ENCODE measurements at places on chromosomes 7 and 10. TPM values are rescaled to one million over a fixed set of nuclear protein-coding genes. Genes with fewer than 3 reads are reported as not detected.
A peak's percentile ranks its signal among the peaks of the same experiment; 100 is the strongest.

Gene SORBS1
- 0.40 TPM for polyA plus RNA-seq

DNA sequence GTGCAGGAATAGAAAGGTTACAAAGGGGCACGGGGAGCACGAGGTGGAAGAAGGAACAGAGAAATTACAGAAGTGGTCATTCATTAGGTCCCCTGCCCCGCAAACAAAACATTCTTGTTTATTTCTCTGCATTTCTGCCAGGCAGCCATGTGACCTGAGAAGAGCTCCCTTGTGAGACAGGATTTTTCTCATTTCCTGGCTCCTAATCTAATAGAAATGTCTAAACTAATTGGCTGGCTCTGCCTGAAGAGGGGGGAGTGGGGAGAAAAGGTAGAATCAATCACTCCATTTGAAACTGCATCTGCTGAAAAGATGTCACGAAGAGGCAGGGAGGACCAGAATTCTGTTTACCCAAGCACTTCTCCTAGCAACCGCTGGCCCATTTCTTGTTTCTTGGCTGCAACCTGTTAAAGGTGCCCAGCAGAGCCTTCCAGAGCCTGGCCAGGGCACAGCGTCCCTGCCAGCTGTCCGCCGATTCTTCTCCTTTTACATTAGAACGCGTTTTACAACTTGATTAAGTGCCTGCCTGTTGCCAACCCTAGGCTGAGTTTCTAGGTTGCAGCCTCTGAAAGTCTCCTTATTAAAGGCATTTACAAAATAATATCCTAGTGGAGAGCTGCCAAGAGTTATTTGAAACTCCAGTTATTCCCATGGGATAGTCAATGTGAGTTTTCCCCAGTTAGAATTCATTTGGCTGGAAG, 1227.6 kb downstream of the TYW1 start:
- no peak for DNase-seq

Gene APBB1IP
- polyA plus RNA-seq: 0.04 TPM

Gene MARVELD1
- polyA plus RNA-seq: 76.2 TPM

Gene MYL7
- not detected for polyA plus RNA-seq

- DNase-seq: no peak
Measured at GRCh38 chr7:57404343-57404966, 45.5 kb upstream of the ZNF716 start.

GRCh38 chr10:112330162-112330561, 43.8 kb upstream of the ACSL5 start:
- DNase-seq: no peak

Gene PNLIPRP1
- not detected for polyA plus RNA-seq

DNA sequence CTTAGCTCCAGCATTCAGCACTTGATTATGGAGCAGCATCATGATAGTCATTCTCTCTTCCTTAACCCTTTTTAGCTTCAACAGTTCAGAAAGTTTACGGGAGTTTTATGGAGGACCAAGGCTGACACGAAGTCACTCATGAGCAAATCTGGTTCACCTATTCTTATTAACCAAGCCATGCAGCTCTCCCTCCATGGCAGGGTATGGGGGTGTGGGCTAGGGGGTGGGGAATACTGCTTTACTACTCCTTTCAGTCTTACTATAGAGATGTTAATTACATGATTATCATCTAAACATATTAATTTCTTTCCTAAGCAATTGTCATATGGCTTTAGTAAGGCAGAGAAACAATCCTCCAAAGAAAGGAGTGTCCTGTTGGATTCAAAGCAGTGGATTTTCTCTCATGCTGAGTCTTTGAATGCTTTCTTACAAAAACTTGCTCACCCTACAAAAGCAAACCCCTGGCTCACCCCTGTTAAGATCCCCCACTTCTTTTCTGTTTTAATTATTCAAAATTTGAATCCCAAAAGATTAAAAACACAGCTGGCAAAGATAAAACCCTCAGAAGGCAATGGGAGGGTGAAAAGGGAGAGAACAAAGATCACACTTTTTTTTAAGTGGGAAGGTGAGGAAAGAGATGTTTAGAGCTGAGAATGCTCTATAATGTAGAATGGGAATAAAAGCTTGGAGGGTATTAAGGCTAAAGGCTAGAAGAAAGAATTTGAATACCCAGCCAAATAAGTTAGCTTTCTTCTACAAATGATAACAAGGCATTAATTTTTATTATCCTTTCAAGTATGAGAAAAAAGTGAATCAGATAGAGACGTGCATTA, 46.4 kb upstream of the SEMA3E start:
- DNase-seq: no peak

DNA sequence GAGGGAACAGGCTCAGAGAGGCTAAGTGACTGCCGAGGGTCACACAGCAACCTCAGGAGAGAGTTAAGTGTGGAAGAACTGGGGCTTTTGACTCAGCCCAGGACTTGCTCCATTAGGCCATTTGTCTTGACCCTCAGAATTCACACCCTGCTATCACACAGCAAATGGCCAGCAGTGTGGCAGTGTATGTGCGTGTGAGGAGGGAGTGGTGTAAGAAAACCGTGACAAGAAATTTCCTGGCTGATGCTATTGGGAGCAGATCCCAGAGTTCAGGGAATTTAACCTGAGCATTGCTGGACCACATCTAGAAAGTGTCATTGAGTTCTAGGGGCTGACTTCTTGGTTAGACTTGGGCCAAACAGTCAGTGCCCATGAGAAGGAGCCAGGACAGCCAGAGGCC, 18.4 kb downstream of the VWA2 start:
- DNase-seq: no peak

Gene PRLHR
- polyA plus RNA-seq: not detected

- no peak for DNase-seq
Measured at GRCh38 chr7:83032195-83032594, 130.5 kb downstream of the PCLO start.

Gene OR2A2
- not detected for polyA plus RNA-seq

DNA sequence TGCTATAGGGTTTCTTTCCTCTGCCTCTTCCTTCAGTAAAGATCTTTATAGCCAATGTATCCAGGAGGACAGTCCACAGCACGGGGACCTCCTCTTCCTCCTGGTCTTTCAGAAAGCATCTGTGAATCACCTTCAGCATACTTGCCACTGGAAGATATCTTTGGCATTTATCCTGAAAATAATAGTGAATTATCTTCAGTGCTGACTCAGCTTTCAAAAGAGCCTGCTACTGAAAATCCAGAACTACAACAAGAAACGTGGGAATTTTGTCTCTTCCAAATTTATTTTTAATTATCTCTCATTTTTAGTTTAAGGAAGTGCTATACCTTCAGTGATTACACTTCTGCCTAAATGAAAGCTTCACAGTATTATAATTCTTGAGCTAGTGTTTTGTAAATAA, 7.6 kb upstream of the UNC5B start:
- DNase-seq: no peak

- no peak for DNase-seq
Measured at GRCh38 chr7:151707105-151707469, 169.8 kb downstream of the PRKAG2 start.

DNA sequence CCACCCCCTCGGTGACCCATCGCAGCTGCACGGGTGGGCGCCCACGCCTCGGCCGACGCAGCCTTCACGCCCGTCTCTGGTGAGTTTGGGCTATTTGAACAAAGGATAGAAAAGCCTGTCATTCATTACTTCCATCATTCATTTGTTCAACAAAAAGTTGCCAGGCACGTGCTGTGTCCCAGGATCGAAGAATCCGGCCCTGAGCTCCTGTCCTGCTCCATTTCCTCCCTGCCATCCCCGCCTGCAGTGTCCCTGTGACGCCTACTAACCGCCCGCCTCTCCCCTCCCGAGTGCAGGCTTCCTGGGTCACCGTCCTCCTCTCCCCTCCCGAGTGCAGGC, 340.1 kb downstream of the WDR37 start:
- DNase-seq: no peak

DNA sequence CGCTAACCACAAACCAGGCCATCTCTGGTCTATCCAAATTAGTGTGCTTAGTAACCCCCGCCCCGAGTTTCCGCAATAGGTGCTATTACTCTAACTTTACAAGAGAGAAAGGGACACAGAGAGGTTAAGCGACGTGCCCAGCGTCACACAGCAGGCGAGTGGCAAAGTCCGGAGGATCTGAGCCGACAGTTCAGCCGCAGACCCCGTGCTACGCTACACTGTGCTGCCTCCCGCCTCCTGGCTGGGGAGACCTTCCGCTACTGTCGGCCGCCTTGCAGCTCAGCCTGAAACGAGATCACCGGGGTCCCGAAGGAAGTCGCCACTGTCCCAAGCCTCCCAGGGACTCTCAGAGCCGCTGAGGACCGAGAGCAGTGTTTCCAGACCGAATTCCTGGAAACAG, 799 bp downstream of the INTS1 start:
- DNase-seq: no peak

- no peak for DNase-seq
Measured at GRCh38 chr7:26367219-26367711, 75.6 kb downstream of the SNX10 start.

- no peak for DNase-seq
Measured at GRCh38 chr10:101566333-101567164, 21.5 kb downstream of the POLL start.

DNA sequence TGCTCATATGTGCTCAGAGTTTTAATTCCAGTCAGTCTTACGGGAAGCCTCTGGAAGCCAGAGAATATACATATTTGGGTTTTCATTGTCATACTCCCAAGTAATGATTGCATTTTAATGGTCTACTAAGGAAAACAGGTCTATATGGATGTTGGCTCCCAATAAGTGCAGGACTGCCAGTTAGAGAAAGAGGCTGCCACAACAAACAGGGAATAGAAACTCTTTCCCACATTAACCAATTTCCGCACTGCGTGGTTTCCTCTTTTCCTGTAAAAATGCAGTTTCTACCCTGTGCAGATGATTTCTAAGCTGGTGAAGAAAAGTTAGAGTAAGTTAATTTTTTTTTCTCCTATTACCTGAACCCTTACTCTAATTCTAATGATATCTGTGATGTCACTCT, 78.2 kb downstream of the CCSER2 start:
- DNase-seq: no peak

GRCh38 chr10:117550076-117550475, 7.5 kb downstream of the EMX2 start:
- DNase-seq: no peak

DNA sequence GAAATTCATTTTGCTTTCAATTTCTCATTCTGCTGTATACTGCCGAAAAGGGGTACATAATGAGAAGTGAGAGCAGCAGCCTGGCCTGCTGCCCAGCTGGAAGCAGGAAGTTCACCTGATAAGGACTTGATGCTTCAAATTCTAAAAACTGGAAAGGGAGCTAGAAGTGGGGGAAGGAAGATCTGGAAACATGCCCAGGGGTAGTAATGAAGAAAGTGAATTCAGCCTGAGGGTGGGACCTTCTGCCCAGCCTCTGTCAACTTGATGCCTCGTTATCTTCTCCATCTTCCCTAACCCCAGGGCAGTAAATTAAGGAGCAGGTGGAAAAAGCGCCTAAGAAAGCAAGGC, 69.4 kb downstream of the ARMH3 start:
- DNase-seq: no peak

GRCh38 chr10:125377368-125377767, 217.0 kb upstream of the CTBP2 start:
- DNase-seq: no peak

Gene MKX
- 0.76 TPM for polyA plus RNA-seq

DNA sequence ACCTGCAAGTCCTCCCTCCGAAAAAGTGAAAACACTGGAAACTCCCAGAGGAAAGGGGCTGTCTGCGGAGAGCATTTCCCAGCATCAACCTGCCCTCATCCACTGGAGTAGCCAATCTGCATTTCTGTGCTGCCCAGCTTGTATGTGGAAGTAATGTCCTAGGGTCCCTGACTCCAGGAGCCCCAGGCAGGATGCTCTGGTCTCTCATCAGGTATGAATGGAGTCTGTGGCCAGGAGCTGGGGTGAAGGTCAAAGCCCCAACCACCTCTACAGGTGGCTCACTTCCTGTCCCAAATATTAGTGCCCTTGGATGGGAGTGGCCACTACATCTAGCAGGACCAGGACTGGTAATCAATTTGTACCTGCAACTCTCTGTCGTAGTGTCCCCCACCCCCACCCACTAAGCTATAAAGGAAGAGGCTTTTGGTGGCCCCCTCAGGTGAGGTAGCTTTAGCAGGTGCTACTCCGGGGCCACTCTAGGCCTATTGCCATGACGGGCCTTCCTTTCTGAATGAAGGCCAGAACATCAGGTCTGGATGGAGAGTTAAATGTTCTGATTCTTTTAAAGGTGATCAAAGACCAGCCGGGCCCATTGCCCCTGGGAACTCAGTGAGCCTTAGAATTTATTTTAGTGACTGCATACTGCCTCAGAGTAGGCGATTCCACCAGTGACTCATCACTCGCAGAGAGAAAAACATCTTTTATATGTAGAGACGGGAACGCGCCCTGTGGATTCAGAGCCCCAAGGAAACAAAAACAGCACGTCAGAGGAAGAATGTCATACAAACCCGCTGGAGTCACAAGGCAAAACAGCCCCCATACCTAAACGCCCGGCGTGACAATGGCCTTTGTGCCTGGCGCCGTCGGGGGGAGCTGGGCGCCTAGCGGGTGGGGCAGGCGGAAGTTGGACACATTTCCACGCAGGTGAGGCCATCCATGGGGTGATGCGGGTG, 13.0 kb downstream of the EN2 start:
- DNase-seq: no peak

DNA sequence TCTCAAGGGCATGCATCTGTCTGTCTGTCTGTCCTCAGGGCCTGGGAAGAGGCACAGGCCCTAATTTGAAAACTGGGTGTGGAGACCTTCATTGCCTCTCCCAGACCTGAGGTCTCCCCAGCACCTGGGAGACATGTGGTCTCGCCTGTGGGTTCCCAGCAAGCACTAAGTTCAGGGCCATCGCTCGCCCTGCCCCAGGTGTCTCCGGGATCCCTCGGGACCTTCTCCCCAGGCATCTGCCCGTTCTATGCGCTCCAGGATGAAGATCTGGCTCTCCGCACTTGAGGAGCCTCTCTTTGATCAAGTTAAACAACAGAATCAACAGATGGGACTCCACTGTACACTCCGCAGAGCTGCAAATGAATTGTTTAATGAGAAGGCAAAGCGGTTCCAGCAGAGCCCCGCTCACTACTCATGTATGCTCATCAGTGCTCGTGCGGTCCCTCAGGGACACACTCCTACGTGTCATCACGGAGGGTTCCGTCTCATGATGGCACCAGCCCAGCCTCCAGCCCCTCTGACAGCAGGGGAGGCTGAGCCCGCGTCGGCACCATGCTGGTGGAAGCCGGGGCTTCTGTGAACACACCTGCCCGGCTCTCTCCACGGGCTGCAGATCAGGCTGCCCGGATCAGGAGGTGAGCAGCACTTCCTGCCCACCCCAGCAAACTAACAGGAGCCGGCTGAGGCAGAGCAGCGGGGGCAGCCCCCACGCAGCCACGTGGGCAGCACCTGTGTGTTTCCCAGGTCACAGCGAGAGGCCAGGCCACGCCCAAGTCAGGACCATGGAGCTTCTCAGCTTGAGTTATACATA, 132.8 kb downstream of the TCERG1L start:
- no peak for DNase-seq

GRCh38 chr7:55964261-55965099, at the start of gene NIPSNAP2:
Gene NIPSNAP2, plus strand, starts transcription at chr7:55964585. Its CDS starts 25 bp downstream, at chr7:55964610.
- no peak for DNase-seq

- peak; percentile 55 for DNase-seq
Measured at GRCh38 chr7:77258014-77258413, 58.4 kb upstream of the FGL2 start.

Gene CUZD1
- 0.96 TPM for polyA plus RNA-seq

- no peak for DNase-seq
Measured at GRCh38 chr10:100645091-100645490, 100.3 kb upstream of the PAX2 start.

Data from AG04450 (cell line).